ENCODE measurements at places on chromosomes 2 and 18.

- no peak for DNase-seq
Observed at GRCh38 chr2:73135236-73135635, 22.5 kb upstream of the RAB11FIP5 start.

- DNase-seq, result no peak
Observed at GRCh38 chr2:84888401-84889276, 7.8 kb upstream of the TRABD2A start.

DNA sequence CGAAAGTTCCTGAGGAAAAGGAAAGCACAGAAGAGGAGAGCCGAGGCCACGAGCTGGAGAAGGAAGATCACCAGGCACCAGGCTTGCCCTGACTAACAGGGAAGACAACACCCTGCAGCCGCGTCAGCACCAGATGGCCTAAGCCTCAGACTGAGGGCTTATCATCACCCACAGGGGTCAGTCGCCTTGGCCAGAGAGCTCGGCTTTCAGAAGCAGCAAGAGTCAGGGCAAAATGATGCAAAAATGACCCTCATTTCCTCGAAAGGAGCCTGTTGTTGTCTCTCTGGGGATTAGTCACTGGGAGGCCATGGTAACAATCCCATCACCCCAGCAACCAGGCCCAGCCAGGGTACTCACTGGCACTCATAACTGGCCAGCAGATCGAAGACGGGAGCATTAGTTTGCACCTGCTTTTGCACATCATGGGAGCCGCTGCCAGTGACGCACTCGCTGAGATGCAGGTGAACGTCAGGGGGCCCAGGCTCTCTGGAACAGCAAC lies 42.7 kb upstream of the ZFP36L2 start:
- no peak for DNase-seq

- DNase-seq, result no peak
Observed at GRCh38 chr18:49815927-49816326, 2.6 kb upstream of the ACAA2 start.

DNA sequence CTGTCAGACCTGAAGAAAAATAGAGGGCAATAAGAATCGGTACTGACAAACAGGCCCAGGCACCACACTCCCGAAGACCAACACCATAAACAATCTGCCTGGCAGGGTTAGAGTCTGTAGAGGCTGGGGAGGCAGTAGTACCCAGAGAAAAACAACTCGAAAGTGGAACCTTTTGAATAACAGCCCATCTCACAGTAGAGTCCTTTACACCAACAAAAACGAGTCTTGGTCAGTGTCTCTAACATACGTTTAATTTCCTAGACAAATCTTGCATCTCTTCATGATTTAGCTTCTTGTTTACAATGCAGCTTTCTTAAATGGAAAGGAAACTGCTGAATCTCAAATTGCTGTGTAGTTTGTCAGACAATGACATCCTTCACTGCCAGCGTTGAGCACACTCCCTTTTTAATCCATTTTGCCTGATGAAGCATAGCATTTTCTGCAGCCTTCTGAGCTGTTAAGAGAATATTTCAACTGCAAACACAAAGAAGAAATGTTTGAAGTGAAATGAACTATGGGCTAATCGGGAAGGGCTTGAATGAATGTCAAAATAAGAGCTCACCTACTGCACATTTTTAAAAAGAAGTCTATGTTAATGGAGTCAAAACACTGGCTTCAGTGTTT lies 73.1 kb upstream of the DSG1 start:
- DNase-seq, result no peak

DNA sequence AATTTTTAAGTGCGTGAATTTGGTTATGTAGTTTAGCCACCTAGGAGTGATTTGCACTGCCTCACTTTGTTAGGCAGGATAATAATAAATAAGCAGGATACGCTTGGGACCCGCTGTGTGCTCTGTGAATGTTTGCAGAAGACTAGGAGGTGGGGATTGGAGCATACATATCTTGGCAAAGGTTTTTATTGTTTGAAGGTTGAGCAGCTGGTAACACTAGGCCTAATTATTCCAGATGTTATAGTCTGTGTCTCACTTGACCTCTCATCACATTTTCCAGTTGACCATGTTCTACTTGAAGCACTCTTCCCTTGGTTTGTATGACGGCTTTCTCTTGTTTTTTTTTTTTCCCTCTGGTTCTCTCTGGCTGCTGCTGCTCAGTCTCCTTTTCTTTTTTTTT lies 42.7 kb downstream of the FHOD3 start:
- no peak for DNase-seq

DNA sequence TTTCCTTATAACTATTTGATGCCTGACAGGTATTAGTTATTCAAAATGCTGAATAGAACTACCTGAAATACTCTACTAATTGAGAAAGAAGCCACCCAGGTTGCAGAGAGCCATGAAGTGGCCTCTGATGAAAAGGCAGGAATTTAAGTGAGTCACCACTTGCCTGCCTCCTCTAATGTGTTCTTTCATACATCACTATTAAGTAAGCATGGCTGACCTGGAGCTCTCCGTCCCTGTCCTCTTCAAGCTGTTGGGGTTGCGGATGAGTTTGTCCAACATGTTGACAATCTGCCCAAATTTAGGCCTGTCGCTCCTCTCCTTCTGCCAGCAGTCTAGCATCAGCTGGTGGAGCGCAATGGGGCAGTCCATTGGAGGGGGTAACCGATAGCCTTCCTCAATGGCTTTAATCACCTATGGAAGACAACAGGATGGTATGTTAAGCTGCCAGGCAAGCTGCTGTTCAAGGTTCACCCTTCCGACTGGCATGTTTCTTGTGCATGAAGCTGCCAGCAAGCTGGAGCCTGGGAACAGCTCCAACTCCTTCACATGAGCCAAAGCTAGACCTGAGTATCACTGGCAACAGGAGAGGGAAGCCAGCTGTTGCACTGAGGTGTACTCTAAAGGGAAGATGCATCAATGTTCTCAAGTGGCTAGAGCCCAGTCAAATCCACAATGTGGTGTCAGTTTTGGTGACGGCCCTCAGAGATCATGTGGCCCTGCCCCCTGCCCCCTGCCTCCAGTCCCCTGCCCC lies 142.2 kb downstream of the EPHA4 start:
- no peak for DNase-seq

DNA sequence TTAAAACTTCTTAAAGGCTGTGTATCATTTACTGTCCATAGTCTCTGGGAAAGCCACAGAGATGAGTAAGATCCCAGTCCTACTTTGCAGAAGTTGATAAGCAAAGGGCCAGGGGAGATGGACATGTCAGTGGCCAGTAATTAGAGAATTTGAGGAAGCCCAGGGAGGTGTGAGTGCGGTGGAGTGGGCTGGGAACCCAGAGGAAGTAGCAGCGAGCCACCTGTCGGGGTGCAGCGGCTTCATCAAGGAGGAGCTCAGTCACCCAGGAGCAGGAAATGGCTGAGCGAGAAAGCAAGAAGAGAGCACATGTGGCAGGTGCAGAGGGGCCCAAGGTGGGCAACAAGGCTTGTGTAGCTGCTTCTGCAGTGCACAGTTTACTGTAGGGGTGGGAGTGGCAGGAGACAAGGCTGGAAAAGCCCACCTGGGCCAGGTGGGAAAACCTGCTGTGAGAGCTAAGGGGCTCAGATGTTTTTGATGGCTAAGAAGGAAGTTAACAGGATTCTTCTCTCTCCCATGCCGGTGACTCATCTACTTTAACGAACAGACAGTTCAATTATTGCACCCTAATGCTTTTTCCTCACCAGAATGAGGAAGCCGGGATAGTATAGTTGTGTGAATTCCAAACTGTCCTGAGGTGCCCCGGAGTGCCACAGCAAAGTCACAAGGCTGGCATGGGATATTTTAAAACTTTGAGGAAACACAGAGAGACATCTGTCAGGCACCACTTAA lies 34.8 kb upstream of the MGAT5 start:
- no peak for DNase-seq

- DNase-seq, result no peak
Observed at GRCh38 chr18:8778386-8778785, 73.0 kb downstream of the MTCL1 start.

DNA sequence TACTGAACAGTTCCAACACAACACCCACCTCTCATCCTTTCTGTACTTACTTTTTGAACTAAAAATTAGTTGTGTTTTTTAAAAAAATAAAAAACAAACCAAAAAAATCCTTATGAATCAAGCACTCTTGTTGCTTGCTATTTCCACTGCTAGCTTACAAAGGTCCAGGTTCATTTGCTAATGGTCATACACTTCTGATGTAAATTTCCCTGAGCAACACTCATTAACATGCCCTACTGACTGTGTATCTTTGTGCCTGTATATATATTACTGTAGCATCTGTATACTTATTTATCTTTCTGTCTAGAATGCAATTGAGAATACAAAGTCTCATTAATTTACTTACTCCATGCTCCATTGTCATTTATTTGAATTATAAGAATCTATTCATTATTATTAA lies 30.3 kb upstream of the IKZF2 start:
- no peak for DNase-seq

GRCh38 chr2:199997296-199997695 lies 41.9 kb downstream of the MAIP1 start:
- no peak for DNase-seq

GRCh38 chr2:29528891-29529520 lies 392.4 kb downstream of the ALK start:
- peak; percentile 14 for DNase-seq

- DNase-seq, result no peak
Observed at GRCh38 chr2:119339562-119339923, 27.1 kb downstream of the C2orf76 start.

DNA sequence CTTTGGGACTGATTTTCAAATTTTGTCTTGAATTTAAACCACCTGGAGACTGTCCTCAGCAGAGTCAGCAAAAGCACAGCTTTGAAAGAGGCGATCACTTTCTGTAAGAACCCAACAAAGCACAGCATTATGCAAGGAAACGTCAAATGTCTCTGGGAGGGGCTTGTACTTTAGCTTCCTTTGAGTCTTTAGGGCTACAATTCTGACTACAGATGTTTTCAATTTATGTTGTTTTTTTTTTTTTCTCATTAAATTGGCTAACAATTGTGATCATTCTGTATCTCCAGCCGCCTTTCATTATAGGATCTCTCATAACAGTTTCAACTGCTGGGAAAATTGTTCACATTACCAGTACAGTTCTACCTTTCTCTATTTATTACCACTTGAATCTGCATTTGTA lies 48.3 kb downstream of the COL3A1 start:
- no peak for DNase-seq

DNA sequence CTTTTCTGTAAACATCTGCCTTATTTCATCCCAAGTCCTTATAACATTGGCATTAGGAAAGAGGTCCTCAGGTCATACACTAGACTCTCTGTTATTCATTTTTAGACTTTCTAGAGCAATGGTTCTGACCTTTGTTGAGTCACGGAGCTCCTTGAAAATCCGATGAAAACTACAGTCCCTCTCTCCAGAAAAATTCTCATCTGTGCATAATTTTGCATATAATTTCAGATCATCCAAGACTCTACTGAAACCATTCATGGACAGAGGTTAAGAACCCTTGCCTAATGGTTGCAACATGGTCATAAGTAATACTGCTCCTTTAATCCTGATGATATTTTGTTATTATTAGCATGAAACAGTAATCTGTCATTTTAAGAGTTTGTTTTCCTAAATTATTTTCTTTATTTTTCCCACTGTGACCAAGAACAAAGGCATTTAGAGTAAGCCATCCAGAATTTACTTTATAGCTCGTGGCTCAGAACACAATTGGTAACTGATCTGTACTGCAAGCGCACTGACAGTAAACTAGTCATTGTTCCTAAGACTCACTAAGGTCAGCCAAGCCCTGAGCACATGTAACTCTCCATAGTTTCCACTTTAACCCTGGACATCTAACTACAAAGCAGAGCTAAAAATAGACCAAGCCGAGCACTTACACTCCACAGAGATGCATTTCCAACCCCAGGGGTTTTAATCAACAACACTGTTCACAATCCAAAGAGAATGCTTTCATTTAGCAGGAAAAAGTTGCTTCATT lies 8.4 kb downstream of the MYOM1 start:
- no peak for DNase-seq

GRCh38 chr2:190683802-190684201 lies 34.9 kb downstream of the NAB1 start:
- DNase-seq, result no peak

DNA sequence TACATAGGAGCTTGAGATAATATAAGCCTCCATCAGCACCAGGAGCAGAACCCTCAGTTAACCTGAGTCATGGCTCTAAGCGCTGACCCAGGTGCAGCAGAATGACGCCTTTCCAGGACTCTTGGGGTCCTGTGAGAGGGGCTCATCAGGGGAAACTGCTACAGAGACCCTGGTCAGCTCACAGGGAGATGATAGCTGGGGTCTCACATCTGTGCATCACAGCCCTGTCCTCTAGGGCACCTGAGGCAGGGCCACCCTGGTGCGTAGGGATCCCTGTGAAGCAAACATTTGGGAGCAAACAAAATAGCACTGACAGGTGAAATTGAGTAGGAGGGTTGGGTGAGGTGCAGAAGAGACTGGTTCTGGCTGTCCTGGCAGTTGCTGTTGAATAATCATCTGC lies 219.2 kb downstream of the SH3RF3 start:
- no peak for DNase-seq

DNA sequence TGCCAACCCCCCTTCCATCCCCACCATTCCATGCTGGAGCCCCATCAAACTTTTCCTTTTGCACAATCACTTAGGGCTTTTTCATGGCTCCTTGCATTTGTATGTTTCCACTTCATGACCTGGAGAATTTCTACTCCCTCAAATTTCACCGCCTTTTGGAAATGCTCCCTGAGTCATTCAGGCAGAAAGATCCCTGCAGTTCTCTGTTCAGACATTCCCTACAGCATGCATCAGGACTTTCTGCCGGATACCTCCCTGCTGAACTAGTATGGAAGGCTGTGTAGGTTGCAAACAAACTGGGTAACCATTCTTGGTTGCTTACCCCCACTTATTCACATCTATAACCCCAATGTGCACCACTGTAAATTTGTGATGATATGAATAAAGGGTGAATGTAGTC lies 389.6 kb upstream of the CELF4 start:
- DNase-seq, result no peak

- no peak for DNase-seq
Observed at GRCh38 chr18:31097666-31098065, 4.6 kb downstream of the DSC2 start.

DNA sequence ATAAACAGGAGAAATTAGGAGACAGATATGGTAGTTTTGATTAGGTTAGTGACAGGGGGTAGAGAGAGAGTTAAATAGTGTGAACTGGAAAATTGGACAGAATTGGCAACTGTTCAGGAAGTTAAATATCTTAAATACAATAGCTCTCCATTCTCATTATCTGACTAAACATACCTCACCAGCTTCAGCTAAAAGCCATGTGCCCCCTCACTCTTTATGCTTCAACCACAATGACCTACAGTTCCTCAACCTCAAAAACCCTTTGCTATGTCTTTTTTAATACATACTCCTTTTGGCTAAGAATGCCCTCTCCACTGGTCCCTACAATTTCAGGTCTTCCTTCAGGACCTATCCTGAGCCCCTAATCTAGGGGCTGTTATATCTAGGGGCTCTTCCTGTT lies 740.2 kb upstream of the ZEB2 start:
- DNase-seq, result no peak

DNA sequence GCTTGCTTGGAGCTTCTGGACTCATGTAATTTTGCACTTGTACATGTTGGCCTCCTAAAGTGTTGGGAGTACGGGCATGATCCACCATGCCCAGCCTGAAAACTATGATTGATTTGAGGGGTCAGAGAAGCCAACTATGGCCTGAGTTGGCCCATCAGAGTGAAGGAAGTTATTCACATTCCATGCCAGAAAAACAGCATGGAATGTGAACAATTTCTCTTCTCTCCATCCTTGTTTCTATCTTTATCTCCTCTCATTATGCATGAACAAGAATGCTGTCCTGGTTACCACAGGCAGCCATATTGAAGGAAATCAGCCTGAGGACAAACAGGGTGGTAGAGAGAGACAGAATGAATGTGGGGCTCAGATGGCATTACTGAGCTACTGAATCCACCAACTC lies 3.5 kb upstream of the CD226 start:
- no peak for DNase-seq

- DNase-seq, result no peak
Observed at GRCh38 chr18:13247506-13247905, 28.9 kb downstream of the LDLRAD4 start.

Data from anterior cingulate cortex (tissue), 58 donors.